ENCODE measurements at places on chromosomes 1 and 21. TPM values are rescaled to one million over a fixed set of nuclear protein-coding genes. Genes with fewer than 3 reads are reported as not detected.

PLA2G2C gene
- not detected for total RNA-seq

LY9 gene
- total RNA-seq = not detected

ADCY10 gene
- total RNA-seq = under 0.01 TPM

CATSPERE gene
- 0.78 TPM for total RNA-seq

FAM78B gene
- 0.98 TPM for total RNA-seq

ZNF692 gene
- 20.6 TPM for total RNA-seq

TMEM53 gene
- total RNA-seq = 9.8 TPM

DNASE2B gene
- not detected for total RNA-seq

DYNLT5 gene
- total RNA-seq = 0.73 TPM

SRSF10 gene
- total RNA-seq = 95.2 TPM

MX2 gene
- total RNA-seq = 1.8 TPM
